ENCODE measurements at places on chromosomes 6 and 20. TPM values are rescaled to one million over a fixed set of nuclear protein-coding genes. Genes with fewer than 3 reads are reported as not detected.

DNA sequence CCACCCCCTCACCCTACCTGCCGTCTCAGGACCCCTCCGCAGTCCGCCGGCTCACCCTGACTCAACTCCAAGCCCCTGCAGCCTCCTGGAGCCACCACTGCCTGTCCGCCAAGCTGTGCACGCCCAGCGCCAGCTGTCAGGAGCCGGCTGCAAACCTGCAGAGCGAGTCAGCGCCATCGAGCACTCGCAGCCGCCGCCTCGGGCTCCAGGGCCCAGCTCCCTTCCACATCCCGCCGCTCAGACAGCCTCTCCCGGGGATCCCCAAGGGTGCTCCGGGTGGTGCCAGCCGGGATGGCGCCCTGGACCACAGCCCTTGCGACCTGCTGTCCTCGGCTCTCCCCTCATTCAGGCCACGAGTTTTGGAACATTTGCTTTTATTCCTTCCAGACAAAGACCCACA is 4.3 kb downstream of the TNNC2 start:
- DNase-seq, result peak; percentile 32

DNA sequence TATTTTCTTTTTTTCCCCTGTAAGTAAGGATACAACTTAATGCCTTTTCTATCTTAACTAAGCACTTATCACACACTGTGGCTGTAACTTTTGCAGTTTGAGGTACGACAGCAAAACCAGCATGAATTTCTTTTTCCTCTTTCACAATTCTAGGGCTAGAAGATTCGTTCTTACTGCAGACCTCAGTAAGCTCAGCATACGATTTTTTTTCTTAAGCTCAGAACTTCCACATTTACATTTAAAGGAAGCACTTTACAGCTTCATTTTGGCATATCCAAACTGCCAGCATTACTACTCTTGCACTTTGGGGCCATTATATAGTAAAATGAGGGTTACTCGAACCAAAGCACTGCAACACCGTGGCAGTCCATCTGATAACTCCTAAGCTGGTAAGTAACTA is 889 bp upstream of the CHMP4B start:
- no peak for DNase-seq

DNA sequence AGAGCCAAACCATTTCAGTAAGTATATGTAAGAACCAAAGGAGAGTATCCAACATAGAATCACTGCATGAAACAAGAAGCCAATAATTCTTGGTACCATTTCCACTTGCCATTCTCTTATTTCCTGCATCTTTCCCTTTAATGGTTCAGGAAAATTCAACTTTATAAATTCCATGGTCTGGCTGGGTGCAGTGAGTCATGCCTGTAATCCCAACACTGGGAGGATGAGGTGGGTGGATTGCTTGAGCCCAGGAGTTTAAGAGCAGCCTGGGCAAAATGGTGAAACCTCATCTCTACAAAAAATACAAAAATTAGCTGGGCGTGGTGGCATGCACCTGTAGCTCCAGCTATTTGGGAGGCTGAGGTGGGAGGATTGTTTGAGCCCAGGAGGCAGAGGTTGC is 21.2 kb downstream of the NHLRC1 start:
- DNase-seq, result no peak

- no peak for DNase-seq
Measured at GRCh38 chr6:586553-586952, 70.3 kb downstream of the HUS1B start.

DNA sequence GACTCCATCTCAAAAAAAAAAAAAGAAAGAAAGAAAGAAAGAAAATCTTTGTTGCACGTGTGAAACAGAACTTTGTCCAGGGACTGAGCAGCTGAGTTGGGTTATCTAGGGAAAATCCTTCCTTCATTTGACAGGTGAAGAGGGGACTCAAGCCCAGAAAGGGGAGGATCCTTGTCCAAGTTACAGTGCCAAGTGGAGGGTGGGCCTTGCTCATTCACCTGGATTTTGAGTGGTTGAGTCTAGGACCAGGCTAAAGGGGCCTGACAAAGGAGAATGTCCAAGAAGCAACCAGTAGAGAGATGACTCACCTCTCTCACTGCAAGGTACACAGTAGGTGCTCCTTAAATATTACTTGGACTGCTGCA is 2.7 kb downstream of the TGIF2 start:
- DNase-seq, result no peak

- DNase-seq, result no peak
Measured at GRCh38 chr6:116144605-116145004, 18.7 kb upstream of the COL10A1 start.

DNA sequence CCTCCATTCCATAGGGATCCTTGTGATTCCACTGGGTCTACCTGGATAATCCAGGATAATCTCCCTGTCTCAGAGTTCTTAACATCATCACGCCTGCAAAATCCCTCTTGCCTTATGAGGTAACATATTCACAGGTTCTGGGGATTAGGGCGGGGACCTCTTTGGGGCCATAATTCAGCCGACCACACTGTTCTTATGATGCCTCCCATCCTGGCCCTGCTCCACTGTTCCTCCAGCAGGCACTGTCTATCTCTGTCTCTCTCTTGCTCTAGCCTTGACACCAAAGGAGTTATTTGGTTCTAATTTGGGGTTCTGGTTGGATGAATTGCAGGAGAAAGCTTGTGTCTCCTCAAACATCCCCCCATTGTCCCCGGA is 168.1 kb downstream of the NFATC2 start:
- no peak for DNase-seq

DNA sequence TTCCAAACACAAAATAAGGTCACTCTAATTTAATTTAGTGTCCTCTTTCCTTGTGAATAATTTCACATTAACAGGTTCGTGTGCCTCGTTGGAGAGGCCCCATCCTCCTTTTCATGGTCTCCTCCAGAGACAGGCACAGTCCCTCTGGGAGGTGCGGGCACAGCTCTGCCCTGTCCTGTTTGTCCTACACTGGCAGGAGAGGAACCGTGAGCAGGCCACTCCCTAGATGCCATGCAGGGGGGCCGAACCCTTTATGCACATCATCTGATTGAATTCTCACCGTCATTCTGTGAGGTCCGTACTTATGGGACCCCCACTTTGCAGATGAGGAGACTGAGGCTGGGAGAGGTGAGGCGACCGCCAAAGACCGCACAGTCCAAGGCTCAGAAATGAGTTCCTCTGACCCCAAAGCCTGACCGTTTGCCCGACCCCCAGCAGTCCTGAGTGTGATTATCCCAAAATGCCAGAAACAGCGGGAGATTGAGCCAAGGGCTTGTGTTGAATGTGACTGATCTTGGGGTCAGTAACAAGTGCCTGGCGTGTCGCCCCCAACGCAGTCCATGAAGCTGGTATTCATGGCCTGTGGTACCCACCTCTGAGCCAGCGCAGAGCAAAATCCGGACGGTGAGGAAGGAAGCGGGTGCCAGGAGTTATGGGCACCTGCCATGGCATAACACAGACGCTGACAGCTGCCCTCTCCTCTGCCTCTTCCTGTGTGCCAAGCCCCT is 43.5 kb downstream of the PMEPA1 start:
- no peak for DNase-seq

GRCh38 chr6:158361068-158361467 is 48.8 kb downstream of the TULP4 start:
- DNase-seq, result no peak

KHDC1L gene
- total RNA-seq, result not detected

THEMIS gene
- total RNA-seq, result 2.8 TPM

GRCh38 chr20:2713285-2713684 is 20.7 kb downstream of the EBF4 start:
- no peak for DNase-seq

- DNase-seq, result no peak
Measured at GRCh38 chr6:153090241-153090930, 40.7 kb downstream of the RGS17 start.

- no peak for DNase-seq
Measured at GRCh38 chr6:16166871-16167608, 38.2 kb downstream of the MYLIP start.

PDYN gene
- not detected for total RNA-seq

CGA gene
- not detected for total RNA-seq

GRCh38 chr6:83847179-83847578 is 6.0 kb upstream of the RIPPLY2 start:
- no peak for DNase-seq

- no peak for DNase-seq
Measured at GRCh38 chr6:11244387-11245126, 12.1 kb upstream of the NEDD9 start.

DNA sequence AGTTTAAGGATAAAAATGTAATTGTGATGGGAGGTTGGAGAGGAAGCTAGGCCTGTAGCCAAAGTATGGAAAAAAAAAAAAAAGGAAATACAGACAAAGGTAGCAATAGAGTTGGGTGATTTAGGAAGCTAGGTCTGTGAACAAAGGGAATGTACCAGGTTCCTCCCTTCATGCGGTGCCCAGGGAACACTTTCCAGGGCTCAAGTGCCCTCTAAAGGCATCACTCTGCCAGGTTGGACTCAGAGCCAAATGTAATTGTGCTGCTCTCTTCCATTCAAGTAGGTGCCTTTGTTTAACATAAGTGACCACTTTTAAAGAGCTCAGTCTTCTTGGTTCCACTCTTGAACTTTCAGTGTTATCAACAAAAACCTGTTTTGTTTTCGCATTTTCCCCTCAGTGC is 159.7 kb upstream of the AHI1 start:
- DNase-seq, result no peak

DNA sequence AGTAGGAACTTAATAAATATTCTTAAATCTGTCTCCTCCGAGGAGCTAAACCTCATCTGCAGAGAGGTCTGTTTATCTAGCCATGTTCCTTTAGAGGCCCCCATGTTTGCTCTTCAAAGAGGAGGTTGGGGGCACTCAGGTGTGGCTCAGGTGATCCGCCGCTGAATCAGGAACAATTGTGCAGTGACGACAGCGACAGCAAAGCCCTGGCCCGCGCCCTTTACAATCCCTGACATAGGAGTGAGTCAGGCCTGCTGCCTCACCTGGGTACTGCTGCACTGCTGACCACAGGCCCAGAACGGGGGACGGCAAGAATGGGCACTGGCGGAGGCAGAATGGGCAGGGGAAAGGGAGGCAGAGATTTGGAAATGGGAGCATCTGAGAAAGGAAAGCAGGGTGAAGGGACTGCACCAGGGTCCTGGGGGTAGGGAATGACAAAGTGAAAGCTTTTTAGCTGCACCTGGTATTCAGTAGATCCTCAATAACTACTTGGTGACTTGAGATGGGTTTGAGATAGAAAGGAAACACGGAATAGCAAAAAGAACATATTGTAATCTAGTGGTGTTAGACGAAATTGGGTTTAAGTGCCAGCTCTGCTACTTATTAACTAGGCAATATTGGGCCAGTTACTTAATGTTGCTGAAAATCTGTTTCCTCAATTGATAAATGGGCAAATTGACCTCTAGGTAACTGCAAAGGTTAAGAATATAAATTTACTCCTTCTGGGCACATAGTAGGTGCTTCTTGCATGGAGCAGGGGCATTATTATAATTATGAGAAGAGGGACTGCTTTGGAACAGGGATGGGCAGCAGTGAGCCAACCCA is 5.4 kb upstream of the IER3 start:
- peak; percentile 46 for DNase-seq

PRKN gene
- 9.3 TPM for total RNA-seq

TCF15 gene
- total RNA-seq, result 0.37 TPM

SOBP gene
- 11.0 TPM for total RNA-seq

CNKSR3 gene
- 39.0 TPM for total RNA-seq

CLVS2 gene
- 0.06 TPM for total RNA-seq

- DNase-seq, result no peak
Measured at GRCh38 chr6:43331891-43332290, 23.3 kb upstream of the CRIP3 start.

SLC17A3 gene
- 0.29 TPM for total RNA-seq

- DNase-seq, result no peak
Measured at GRCh38 chr6:34836451-34836850, 44.6 kb downstream of the BLTP3A start.

CST1 gene
- total RNA-seq, result 28.7 TPM

CYP39A1 gene
- 18.5 TPM for total RNA-seq
